ENCODE measurements at places on chromosomes 12 and 14.

DNA sequence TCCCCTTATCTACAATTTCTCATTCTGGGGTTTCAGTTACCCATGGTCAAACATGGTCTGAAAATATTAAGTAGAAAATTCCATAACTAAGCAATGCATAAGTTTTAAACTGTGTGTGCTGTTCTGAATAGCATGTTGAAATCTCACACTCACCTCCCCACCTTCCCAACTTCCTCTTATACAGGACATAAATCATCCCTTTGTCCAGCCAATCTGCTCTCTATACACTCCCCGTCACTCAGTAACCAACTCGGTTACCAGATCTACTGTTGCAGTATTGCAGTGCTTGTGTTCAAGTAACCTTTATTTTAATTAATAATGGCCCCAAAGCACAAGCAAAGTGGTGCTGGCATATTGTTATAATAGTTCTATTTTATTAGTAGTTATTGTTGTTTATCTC, 420.5 kb downstream of the GXYLT1 start:
- DNase-seq = no peak

GRCh38 chr12:20513189-20513588, 144.9 kb downstream of the PDE3A start:
- no peak for DNase-seq

DNA sequence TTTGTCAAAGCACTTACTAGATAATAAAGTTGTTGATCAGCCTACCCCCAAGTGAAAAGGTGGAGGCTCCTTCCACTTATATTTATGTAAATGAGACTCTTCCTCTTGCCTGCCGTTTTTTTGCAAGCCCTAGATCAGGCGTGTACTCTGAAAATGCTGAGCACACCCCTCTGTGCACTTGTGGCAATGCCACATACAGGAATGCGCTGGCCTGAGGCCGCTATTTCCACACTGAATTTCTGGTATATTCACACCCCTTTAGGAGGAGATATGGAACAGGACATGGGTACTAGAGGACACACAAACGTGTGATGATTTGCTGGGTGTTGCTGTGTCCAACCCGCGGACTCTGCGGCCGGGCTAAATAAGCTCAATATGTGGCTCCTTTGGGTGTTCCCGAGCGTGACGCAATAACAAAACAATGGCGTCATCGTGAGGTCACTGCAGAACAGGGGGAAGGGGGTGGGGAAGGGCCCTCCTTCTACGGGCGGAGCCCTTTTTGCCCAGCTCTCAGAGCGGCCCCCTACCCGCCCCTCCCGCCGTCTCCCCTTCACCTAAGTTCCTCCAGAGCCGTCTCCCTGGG, 554 bp upstream of the TSPAN31 start:
- DNase-seq = peak; percentile 74

DNA sequence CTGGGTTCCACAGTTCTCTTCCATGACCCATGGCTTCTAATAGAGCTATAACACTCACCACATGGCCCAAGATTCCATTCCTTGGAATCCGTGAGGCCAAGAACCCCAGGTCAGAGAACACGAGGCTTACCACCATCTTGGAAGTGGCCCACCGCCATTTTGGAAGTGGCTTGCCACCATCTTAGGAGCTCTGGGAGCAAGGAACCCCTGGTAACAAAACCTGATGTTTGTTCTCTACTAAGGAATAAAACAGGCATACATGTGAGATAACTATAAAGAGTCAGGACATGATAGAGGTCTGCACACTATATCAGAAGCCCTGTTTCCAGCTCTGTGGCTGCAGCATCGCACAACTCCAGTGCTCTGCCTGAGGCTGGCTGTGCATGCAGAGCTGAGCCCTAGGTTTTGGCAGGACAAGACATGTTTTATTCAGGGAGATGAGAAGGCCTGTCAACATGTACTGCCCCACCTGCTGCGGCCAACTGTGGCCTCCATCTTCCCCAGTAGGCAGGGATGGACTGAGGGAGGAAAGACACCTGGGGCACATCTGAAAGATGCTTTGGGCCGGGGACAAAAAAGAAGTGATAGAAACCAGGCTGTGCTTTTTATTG, 344.9 kb downstream of the DAD1 start:
- no peak for DNase-seq

GRCh38 chr14:89293314-89293916, 123.6 kb downstream of the FOXN3 start:
- DNase-seq = no peak

- DNase-seq = no peak
Observed at GRCh38 chr14:96586056-96586455, 83.9 kb downstream of the PAPOLA start.

- DNase-seq = no peak
Observed at GRCh38 chr14:40581264-40581663, 1025.4 kb upstream of the LRFN5 start.

- no peak for DNase-seq
Observed at GRCh38 chr12:214003-214741, at the start of gene SLC6A12. TSS of gene SLC6A12 (minus strand) at chr12:214157. CDS start at chr12:209986, 4,171 bp downstream.

- DNase-seq = no peak
Observed at GRCh38 chr12:105419606-105420005, 89.1 kb downstream of the C12orf75 start.

DNA sequence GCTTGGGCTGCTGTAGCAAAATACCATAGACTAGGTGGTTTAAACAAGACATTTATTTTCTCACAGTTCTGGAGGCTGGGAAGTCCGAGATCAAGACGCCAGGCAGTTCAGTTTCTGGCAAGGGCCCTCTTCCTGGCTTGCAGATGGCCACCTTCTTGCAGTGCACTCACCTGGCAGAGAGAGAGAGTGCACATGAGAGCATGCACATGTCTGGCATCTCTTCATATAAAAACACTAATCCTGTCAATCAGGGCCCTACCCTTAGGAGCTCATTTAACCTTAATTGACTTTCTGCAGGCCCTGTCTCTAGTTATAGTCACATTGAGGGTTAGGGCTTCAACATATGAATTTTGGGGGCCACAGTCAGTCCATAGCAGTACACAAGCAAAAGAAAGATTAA, 12.4 kb upstream of the EVL start:
- DNase-seq = no peak

Data from activated T-cell treated with anti-CD3 and anti-CD28 coated beads, Interleukin-2, amount 50 U/mL, for 72 hours (primary cell).